HT1080 (cell line): ENCODE measurements at places on chromosomes 3 and 15. TPM values are rescaled to one million over a fixed set of nuclear protein-coding genes. Genes with fewer than 3 reads are reported as not detected.

The GPR15 gene
- not detected in 2 replicates for total RNA-seq

DNA sequence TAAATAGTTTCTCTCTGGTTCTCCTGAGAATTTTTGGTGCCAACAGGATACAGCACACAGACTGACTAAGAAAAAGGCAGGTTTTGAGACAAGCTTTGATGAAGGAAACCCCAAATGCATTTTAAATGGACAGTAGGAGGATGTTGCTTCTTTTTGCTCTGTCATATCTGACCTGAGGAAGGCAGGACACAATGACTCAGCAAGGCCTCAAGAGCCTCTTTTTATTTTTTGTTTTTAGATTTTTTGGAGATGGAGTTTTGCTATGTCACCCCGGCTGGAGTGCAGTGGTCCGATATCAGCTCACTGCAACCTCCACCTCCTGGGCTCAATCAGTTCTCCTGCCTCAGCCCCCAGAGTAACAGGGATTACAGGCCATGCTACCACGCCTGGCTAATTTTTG is 16.9 kb upstream of the KNG1 start:
- peak; percentile 17 for DNase-seq

- DNase-seq = peak; percentile 91
Observed at GRCh38 chr15:52483707-52484106, 45.0 kb downstream of the MYO5A start.

GRCh38 chr3:101542957-101543356 is 18.7 kb upstream of the TRMT10C start:
- no peak for DNase-seq

- no peak for DNase-seq
Observed at GRCh38 chr3:195760345-195761122, 39.8 kb downstream of the MUC20 start.

DNA sequence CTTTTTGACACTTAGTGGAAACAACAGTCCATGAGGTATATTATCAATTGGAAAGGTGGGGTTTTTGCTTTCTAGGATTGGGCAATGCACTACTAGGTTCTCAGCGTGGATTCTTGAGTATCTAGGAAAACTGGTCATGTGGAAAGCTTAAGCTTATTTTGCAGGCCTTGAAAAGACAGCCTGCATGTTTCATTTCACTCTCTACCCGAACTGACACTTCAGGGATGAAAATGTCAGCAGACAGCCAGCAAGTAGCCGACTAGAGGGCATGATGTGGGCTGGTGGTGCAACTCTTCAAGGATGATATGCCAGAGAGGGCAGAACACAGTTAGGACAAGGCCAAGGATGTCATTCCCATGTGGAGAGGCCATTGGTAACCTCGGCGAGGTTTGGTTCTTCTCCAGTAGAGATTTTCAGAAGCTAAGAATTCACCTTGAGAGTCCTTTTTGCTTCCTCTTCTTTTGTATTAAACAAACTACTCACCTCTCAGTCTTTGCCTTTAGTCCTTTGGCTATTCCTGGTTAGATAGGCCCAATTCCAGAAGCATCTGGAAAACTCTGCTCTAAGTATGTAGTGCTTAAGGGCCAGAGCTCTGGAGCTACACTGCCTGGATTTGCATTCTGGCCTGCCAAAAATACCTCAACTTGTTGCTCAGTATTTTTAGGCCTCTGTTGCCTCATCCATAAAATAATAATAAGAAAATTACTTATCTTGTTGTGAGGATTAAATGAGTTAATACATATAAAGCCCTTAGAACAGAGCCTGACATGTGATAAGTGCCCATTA is 17.9 kb downstream of the LPP start:
- no peak for DNase-seq

DNA sequence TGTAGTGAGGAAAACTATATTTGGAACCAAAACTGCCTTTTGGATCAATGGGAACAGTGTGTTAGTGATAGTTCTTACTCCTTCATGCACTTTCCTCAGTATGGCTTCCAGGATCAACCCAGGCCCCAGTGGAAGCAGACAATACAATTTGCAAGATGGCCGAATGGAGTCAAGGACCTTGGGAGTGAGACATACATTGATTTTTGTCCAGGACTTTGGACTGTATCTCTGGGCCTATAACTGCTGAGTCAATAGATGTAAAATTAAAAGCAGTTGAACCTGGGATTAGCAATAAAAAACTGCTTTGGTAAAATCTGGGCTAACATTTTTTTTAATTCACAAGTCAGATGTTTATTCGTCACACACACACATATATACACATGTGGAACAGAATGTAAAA is 1.8 kb downstream of the ARRDC4 start:
- no peak for DNase-seq

The LMAN1L gene
- total RNA-seq = 0.05 TPM in 1 of 2 replicates, not detected in the other

DNA sequence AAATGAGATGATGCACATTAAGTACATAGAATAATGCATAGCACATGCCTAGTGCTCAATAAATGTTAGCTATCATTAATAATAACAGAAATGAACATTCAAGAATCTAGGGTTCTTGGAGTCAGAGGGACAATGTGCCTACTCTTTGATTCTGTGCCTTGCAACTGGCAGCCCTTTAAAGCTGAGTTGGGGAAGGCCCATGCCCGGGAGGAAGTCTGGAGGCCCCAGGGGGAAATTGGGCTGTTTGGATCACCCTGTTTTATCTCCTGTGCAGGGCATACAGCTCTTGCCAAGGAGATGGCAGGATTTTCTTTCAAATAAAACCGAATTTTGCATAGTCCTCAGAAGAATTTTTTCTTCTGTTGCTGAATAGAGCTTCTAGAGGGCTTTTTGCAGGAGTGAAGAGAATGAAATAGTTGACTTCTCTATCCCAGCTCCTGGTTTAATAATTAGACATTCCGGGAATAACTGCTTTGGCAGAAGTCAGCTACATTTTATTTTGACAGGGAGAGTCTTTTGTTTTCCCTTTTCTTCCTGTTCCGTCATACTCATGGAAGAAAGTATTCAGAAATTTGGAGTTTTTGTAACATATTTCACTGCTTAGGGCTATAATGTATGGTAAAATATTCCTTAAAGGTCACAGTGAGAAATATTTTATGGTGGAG is 18.0 kb upstream of the KCNAB1 start:
- no peak for DNase-seq

- no peak for DNase-seq
Observed at GRCh38 chr3:128808672-128809071, 70.7 kb upstream of the ACAD9 start.

GRCh38 chr3:60303160-60303559 is 948.1 kb downstream of the FHIT start:
- DNase-seq = no peak

The TAGLN3 gene
- 16.4 and 17.9 TPM in 2 replicates for total RNA-seq

- no peak for DNase-seq
Observed at GRCh38 chr3:36132214-36132613, 248.1 kb upstream of the STAC start.

DNA sequence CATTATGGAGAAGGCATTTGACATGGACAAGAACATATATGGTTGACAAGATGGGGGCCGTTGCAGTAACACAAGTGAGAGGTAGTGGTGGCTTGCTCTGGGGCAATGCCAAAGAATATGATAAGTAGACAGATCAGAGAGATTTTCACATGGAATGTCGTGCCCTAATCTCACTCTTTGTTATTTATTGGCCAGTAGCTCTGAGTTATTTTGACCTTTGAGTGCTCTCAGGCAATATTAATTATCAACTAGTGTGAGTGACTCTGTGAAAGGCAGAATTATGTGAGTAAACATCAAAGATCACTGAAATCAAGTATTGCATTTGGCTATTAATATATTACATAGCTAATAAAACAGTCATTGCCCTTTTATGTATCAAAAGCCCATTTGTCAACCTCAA is 164.9 kb upstream of the ADAMTS9 start:
- no peak for DNase-seq

The UPK1B gene
- total RNA-seq = 0.03 TPM in 1 of 2 replicates, not detected in the other

The GLT8D1 gene
- 55.2 and 62.3 TPM in 2 replicates for total RNA-seq

The GPR160 gene
- total RNA-seq = 2.8 and 4.2 TPM in 2 replicates

The WDR6 gene
- 87.0 and 97.2 TPM in 2 replicates for total RNA-seq

GRCh38 chr3:193560870-193561269 is 6.2 kb upstream of the ATP13A4 start:
- DNase-seq = no peak

- no peak for DNase-seq
Observed at GRCh38 chr3:126463521-126463920, 12.2 kb downstream of the ZXDC start.

GRCh38 chr15:66761726-66762595 is 59.9 kb downstream of the SMAD6 start:
- no peak for DNase-seq

The GOLGA6L9 gene
- total RNA-seq = 0.29 and 0.67 TPM in 2 replicates

The CRYGS gene
- total RNA-seq = 0.13 and 0.94 TPM in 2 replicates

The DHFR2 gene
- total RNA-seq = 4.0 and 4.2 TPM in 2 replicates

The RCN2 gene
- total RNA-seq = 57.0 and 67.7 TPM in 2 replicates

- DNase-seq = no peak
Observed at GRCh38 chr15:23690015-23690414, 2.9 kb upstream of the NDN start.

The RNF111 gene
- 12.9 and 17.6 TPM in 2 replicates for total RNA-seq

- DNase-seq = no peak
Observed at GRCh38 chr3:42289026-42289425, 23.0 kb upstream of the CCK start.

- DNase-seq = peak; percentile 36
Observed at GRCh38 chr3:143597774-143598652, 250.3 kb downstream of the SLC9A9 start.

The TTLL13 gene
- total RNA-seq = not detected in 2 replicates

The SKOR1 gene
- not detected in 2 replicates for total RNA-seq

GRCh38 chr15:86892774-86893449 is 813.2 kb downstream of the AGBL1 start:
- peak; percentile 43 for DNase-seq

The SLC12A8 gene
- 4.8 and 7.8 TPM in 2 replicates for total RNA-seq
